ENCODE measurements at places on chromosomes 16 and 17. TPM values are rescaled to one million over a fixed set of nuclear protein-coding genes. Genes with fewer than 3 reads are reported as not detected.

The CDRT15 gene
- total RNA-seq = not detected

DNA sequence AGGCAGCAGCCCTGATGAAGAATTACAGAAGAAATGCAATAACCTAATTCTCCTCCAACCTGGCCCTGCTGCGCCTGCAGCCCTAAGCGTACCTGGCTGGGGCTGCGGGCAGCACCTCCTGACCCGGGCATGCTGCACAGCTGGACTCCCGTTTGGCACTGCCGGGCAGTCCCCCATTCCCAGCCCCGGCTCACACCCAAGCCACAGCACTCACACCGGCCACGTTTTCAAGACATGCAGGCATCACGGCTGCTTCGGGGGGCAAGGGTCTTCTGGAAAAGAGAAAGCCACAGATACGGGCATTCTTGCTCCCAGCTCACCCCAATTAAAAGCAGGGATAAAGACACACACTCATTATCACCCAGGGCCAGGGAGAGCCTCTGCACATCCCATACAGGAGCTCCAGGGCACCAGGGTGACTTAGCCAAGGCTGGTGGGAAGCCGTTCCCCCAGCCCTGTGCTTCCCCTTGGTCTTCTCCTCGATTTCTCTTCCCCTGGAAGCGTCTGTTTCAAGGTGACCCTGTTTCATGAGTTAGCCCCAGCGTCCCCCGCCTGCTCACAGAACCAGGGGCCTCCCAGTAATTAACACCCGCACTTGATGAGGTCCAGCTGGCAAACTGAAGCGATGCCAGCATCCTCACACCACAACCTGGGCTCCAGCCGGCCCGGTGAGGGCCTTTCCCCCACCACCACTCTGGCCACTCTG is 216.7 kb downstream of the C16orf78 start:
- no peak for DNase-seq

DNA sequence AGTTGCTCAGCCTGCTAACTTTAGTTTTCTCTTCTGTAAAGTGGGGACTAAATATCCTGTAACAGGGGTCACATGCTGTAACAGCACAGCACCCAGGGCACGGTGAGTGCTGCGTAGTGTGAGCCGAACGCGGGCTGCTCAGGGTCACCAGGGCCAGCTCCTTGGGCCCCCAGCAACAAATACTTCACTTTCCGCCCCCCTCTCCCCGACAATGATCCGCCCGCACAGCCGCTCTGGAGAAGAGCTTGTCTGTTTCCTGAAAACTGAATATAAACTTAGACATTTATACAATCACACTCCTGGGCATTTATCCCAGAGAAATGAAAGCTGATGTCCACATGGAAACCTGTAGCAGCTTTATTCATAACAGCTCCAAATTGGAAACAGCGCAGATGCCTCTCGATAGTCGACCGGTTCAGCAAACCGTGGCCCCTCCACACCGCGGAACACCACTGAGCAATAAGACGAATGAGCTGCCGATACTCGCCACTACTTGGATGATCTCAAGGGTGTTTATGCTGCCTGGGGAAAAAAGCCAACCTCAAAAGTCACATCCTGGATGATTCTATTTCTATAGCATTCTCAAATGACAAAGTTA is 267.2 kb downstream of the PARN start:
- DNase-seq = no peak

DNA sequence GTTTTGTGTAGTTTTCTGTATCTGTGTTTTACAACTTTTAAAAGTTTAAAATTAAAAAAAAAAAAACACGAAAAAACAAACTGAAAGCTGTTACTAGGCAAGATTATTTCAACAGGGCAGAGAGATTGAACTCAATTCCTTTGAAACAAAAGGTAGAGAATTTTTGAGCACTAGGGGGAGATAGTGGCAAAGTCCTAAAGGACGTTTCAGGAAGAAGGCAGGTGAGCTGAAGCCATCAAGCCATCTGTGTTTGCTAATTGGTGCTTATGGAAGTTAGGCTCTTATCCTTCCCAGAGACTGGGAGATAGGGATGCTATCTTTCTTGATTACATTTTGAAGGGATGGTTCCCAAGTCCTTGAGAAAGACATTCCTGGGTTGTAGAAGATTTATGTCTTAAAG is 70.6 kb upstream of the CLEC3A start:
- peak; percentile 33 for DNase-seq

DNA sequence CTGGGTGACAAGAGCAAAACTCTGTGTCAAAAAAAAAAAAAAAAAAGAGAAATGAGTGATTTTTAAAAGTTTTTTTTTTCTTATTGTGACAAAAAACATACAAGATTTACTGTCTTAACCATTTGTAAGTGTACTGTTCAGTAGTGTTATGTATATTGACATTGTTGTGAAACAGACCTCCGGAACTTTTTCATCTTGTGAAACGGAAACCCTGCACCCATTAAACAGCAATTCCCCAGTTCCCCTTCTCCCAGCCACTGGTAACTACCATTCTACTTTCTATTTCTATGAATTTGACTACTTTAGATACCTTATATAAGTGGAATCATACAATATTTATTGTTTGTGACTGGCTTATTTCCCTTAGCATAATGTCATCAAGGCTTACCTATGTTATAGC is 18.7 kb downstream of the DUS2 start:
- no peak for DNase-seq

The RUNDC3A gene
- 0.24 TPM for total RNA-seq

GRCh38 chr16:13333336-13333735 is 431.9 kb downstream of the SHISA9 start:
- DNase-seq = no peak

DNA sequence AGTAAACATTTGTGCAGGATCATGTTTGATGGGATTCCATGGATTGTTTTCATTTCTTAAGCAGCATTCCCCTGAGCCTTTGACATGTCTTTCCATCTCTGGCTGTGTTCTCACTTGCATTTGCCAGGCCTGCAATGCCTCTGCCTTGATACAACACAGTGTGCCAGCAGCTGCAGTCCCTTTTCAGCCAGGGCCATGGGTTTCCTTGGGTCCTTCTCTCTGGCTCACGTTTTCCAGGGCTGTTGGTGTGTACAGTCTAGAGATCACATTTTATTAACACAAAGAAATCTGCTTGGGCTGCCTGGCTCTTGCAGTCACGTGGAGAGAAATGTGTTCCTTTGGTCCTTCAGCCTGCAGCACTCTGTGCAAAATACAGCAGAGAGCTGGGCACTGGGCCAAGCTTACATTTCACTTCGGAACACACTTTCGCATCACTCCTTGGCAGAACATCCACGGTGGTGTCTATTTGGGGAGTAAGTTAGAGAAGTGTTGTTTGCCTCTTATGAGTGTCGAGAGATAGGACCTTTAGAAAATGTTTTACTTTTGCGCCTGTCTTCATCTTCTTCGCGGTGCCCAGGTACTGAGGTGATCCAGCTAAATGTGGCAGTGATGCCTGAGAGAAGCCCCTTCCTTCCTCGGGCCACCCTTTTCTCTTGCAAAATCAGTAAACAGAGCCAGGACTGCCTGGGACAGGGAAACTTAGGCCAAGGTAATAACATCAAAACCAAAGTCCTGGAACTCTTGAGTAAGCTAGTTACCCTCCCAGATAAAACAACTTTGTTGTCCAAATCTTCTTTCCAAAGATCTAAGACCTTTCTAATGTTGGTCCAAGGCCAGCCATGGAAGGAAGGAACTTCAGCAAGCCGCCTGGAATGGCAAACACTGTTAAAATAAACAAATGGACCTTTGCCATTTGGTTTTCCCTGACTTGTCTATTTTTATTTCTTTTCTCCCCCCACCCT is 20.9 kb downstream of the HLF start:
- no peak for DNase-seq

DNA sequence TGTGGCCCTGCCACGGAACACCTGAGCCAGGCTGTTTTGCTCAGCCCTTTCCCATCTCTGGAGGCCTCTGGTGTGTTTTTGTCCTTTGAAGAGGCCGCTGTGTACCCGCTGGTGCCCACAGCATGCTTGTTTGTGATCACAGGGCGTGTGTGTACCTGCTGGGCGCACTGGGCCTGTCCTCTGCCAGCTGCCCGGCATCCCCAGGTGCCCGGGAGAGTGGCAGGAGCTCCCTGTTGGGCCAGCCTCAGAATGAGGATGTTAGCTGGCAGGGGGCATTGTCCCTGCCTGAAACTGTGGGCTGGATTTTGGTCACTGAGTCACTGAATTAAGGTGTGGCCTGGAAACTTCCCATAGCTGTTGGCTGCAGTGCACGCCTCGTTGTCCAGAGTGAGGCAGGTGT is 31.1 kb downstream of the BAIAP2 start:
- DNase-seq = no peak

GRCh38 chr16:55411231-55411630 is 67.8 kb upstream of the MMP2 start:
- DNase-seq = no peak

- DNase-seq = no peak
Measured at GRCh38 chr16:54620197-54620596, 310.5 kb upstream of the IRX5 start.

The KRTAP2-3 gene
- total RNA-seq = not detected

The BLMH gene
- 65.7 TPM for total RNA-seq

- no peak for DNase-seq
Measured at GRCh38 chr17:68943123-68943811, 11.9 kb downstream of the ABCA8 start.

DNA sequence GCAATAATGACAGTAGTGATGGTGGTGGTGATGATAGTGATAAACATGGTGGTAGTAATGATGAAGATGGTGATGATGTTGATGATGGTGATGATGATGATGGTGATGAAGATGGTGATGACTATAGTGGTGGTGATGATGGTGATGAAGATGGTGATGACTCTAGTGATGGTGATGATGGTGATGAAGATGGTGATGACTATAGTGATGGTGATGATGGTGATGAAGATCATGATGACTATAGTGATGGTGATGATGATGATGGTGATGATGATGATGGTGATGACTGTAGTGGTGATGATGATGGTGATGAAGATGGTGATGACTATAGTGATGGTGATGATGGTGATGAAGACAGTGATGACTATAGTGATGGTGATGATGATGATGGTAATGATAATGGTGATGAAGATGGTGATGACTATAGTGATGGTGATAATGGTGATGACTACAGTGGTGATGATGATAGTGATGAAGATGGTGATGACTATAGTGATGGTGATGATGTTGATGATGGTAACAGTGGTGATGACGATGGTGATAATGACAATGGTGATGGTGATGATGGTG is 35.6 kb downstream of the DYNLRB2 start:
- no peak for DNase-seq

- no peak for DNase-seq
Measured at GRCh38 chr17:17886726-17887125, 49.9 kb upstream of the SREBF1 start.

The FBRS gene
- total RNA-seq = 97.5 TPM

The ANKFN1 gene
- total RNA-seq = 0.72 TPM

The CRYBA1 gene
- not detected for total RNA-seq

DNA sequence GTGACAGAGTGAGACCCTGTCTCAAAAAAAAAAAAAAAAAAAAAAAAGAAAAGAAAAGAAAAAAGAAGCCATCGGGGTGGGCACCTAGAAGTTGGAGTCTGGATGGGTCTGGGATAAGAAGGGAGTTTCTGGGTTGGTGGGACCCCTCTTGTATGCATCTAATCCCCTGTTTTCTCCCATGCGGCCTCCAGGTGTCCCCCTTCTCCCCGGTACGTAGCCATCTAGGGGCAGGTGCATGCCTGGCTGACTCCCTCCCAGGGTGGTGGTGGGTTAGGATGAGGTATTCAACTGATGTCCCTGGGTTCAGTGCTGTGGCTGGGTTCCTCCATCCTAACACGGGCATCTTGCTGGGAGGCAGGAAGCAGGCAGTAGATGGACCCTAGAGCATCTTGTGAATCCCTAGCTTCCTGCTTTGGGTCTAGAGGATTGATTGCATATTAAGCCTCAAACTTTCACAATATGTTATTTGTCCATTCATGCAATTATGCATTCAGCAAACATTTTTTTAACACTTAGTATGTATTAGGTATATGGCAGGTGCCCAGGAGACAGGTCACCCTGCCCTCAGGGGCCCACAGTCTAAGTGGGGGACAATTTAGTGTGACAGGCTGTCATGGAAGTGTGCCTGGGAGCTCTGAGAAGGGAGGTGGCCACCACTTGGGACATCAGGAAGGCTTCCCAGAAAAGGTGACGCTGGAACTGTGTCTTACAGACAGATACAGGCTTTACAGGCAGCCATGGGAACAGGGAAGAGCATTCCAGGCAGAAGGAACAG is 13.1 kb downstream of the FMNL1 start:
- DNase-seq = peak; percentile 76

DNA sequence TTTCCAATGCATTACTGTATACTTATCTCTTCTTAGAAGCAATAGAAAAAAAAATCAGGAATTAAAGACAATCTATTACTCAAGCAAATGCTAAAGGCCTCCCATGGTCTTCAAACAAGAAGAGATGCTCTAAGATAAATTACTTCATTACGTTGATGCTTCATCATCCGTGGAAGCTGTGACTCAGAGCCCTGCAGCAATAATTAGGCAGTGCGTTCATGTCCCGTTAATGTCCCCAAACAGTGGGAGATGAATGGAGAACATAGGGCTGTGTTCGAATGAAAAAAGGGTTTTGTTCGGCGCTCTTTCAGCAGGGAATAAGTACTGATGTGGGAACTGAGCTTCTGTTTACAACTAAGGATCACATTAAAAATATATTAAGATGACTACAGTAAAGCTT is 15.9 kb upstream of the PDXDC1 start:
- no peak for DNase-seq

The SRCIN1 gene
- total RNA-seq = 4.9 TPM

The C16orf96 gene
- 0.27 TPM for total RNA-seq

The MAF gene
- not detected for total RNA-seq

The KRTAP4-9 gene
- total RNA-seq = not detected

- DNase-seq = no peak
Measured at GRCh38 chr17:2777242-2777867, 18.9 kb upstream of the RAP1GAP2 start.

DNA sequence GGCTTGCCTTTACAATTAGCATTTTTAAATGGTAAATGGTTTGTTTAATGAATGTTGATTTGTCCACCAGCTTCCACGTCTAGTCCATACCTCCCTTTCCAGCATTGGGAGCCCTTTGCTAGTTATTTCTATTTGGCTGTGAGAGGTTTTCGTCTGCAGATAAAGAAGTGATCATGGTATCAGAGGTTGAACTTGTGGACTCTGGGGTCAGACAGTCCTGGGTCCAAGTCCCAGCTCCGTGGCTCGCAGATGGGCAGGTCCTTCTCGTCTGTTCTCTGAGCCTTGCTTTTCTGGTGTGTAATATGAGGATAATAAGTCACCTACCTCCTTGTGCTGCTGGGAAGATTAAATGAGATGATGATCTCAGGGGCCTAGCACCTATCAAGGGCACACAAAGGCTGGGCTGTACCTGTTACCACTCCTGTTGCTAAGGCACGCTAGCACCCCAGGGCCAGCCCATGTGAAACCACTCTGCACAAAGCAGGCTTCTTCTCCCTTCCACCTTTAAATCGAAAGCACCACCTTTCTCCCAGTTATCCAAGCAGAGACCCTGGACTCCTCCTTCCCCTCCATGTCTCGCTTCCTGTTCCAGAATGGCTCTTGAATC is 103.9 kb downstream of the GNAO1 start:
- no peak for DNase-seq

All from OCI-LY7 (cell line).